ENCODE measurements at places on chromosomes 7 and 10. TPM values are rescaled to one million over a fixed set of nuclear protein-coding genes. Genes with fewer than 3 reads are reported as not detected.

GRCh38 chr7:155734445-155734809, 77.8 kb downstream of the SHH start:
- H3K27ac ChIP-seq: no peak overlapping the region
- H3K4me3 ChIP-seq: no peak overlapping the region
- no peak for DNase-seq
- H3K36me3 ChIP-seq: no peaks in the 10 kb centered on the region
- H3K27me3 ChIP-seq: no peaks in the 10 kb centered on the region
- peaks cover 4% of the 10 kb centered on the region for H3K4me1 ChIP-seq

STRA8 gene
- total RNA-seq: not detected

CDC14C gene
- total RNA-seq: not detected

DNA sequence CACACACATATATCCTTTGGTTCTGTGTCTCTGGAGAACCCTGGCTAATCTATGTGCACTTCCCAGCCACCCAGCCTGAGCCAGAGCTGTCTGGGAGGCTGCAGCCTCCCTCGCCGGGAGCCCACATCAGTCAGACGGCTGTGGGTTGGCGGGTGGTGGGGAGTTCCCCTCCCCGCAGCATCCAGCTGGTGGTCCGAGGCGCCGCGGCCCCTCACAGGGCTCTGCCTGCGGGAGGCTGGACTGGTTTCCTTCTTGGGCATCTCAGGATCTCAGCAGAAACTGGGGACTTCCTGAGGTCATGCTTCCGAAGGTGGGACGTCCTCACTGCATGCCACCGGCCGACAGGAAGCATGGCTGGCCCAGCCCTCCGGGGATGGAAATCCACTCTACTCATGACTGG, 22.0 kb upstream of the PSMG3 start:
- H3K4me3 ChIP-seq: no peak overlapping the region
- DNase-seq: no peak
- no peaks in the 10 kb centered on the region for H3K4me1 ChIP-seq
- no peak overlapping the region for H3K27ac ChIP-seq
- H3K36me3 ChIP-seq: no peaks in the 10 kb centered on the region
- H3K27me3 ChIP-seq: no peaks in the 10 kb centered on the region

DNA sequence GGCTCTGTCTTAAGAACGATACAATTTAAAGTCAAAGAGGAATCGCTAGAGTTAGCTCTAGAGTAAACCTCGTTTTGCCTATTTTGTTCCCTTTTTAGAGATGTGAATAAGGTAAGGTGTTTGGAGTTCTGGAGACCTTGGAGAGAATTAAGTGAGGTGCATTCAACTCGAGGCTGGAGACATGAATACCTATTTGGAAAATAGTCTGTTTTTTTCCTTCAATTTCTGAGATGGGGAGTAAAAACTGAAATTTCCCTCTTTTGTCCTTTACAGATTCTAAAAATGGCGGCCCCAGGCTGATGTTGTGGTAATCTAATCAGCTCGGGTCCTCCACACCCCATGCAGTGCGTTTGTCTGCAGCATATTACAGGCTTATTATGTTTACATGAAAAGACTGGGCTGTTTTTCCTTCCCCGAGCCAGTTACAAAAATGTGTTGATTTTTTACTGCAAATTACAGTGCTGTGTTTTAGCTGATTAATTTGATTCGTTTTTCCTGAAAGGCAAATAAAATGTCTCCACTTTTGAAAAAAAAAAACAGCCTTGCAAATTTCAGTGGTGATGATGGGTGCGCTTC, 1.5 kb downstream of the KMT2E start:
- no peak for DNase-seq
- peaks cover 28% of the 10 kb centered on the region for H3K4me1 ChIP-seq
- no peaks in the 10 kb centered on the region for H3K27me3 ChIP-seq

DNA sequence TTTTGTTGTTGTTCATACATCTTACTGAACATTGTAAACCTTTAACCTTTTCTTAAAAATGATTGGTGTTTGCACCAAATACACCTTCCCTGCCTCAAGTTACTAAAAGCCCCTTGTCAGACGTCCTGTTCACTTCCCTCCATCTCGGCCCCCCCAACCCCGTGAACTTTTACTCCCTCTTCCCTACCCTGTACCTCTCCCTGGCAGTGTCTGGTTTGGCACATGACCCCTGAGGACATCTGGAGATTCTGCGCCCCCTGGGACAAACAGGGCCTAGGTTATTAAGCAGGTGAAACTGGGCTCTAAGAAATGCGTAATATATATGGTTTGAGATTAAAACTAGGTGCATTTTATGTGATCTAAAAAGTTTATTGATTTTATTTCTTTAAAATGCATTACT, 1.4 kb downstream of the PPP2R2D start:
- no peak for DNase-seq
- peak overlapping the region; percentile 71 for H3K4me3 ChIP-seq
- H3K27ac ChIP-seq: peak overlapping the region; percentile 93
- H3K36me3 ChIP-seq: peaks cover 5% of the 10 kb centered on the region
- peaks cover 45% of the 10 kb centered on the region for H3K4me1 ChIP-seq
- no peaks in the 10 kb centered on the region for H3K27me3 ChIP-seq

GRCh38 chr7:95317966-95318365, 6.4 kb downstream of the PON1 start:
- H3K4me1 ChIP-seq: no peaks in the 10 kb centered on the region
- no peaks in the 10 kb centered on the region for H3K36me3 ChIP-seq
- H3K4me3 ChIP-seq: no peak overlapping the region
- no peak for DNase-seq

DNA sequence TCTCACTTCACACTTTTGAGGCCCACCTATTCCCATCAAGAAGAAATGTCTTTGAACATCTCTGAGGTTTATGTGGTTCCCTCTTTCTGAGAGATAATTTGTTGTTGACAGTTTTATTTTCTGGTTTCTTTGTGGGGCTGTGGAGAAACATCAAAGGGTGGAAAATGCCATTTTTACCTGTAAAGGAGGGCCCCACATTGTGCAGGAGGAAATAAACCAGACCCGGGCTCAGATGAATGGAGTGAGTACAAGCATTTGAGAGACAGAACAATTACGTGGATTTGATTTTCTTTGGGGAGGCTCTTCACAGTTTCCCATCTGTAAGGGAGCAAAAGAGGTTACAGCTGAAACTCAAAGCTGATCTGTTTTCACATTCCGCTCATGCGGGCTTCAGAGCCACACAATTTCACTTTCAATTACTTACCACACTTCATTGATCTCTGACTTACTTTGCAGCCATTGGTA, 29.8 kb downstream of the ITPRIP start:
- H3K4me1 ChIP-seq: no peaks in the 10 kb centered on the region
- no peak overlapping the region for H3K4me3 ChIP-seq
- no peak for DNase-seq
- peaks cover 2% of the 10 kb centered on the region for H3K36me3 ChIP-seq
- H3K27me3 ChIP-seq: no peaks in the 10 kb centered on the region

DNA sequence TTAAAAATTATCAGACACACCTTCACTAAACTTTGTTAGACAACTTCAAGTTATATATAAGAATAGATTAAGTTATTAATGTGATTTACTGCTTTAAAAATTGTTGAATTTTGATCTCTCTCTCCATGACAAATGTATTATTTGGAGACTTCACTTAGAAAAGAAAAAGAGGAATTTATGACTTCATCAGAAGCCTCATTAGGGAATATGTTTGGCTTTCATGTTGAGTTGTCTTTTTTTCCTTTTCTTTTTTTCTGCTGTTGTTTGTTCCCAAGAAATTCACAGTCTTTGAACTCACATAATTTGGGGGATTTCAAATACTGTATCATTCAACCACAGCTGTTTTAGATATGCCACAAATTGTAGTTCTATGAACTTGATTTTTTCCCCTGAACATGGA, 149.5 kb downstream of the PPP1R9A start:
- H3K4me1 ChIP-seq: no peaks in the 10 kb centered on the region
- no peak overlapping the region for H3K4me3 ChIP-seq
- H3K27ac ChIP-seq: no peak overlapping the region
- no peaks in the 10 kb centered on the region for H3K36me3 ChIP-seq
- no peaks in the 10 kb centered on the region for H3K27me3 ChIP-seq
- DNase-seq: no peak
